H7 (cell line): ENCODE measurements at places on chromosomes 2 and 18. TPM values are rescaled to one million over a fixed set of nuclear protein-coding genes. Genes with fewer than 3 reads are reported as not detected.

Gene SP5
- total RNA-seq, result 7.0 and 10.1 TPM in 2 replicates

Gene SLC4A1AP
- total RNA-seq, result 22.8 and 30.2 TPM in 2 replicates

Gene FAM124B
- 0.22 and 0.31 TPM in 2 replicates for total RNA-seq

Gene GKN1
- not detected in 2 replicates for total RNA-seq

Gene HOXD8
- total RNA-seq, result not detected in 2 replicates

Gene UCN
- 0.66 TPM in 1 of 2 replicates, not detected in the other for total RNA-seq

Gene LINC00305
- not detected in 2 replicates for total RNA-seq

GRCh38 chr18:26052505-26052904 lies 37.9 kb downstream of the SS18 start:
- DNase-seq, result no peak

DNA sequence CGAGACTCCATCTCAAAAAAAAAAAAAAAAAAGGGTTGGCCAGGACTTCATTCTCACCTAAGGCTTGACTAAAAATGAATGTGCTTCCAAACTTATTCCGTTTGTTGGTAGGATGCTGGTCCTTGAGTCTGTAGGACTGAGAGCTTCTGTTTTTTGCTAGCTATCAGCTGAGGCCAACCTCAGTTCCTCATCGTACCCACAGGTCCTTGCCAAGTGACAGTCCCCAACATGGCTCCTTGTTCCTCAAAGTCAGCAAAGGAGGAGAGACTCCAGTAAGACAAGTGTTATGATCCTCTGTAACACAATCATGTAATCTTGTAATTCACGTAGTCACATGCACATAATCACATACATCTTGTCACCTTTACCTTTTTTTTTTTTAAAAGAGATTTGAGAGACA lies 37.0 kb downstream of the HAUS1 start:
- DNase-seq, result no peak

DNA sequence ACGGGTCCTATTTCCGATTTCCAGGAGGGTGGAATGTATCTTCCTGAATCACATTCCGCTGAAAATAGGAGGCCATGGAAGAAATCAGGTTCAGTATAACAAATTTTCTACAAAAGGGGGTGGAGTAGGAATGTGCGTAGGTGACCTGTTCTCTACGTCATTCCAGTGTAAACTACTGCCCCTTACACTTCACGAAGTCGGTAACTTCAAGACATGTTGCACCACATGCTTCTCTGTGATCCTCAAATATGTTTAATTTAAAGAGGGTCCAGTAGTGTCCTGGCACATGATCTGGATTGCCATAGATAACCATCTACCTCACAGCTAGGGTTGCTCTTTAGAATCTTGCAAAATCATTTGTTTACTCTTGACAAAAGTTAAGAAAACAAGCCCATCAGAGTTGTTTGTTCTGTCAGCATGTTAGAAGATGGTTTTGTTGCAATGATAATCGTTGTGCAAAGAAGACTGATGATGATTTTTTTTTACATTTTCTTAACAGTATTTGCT lies 7.5 kb upstream of the CPS1 start:
- DNase-seq, result no peak

- peak; percentile 23 for DNase-seq
Measured at GRCh38 chr2:157336137-157337010, 10.8 kb upstream of the ERMN start.

DNA sequence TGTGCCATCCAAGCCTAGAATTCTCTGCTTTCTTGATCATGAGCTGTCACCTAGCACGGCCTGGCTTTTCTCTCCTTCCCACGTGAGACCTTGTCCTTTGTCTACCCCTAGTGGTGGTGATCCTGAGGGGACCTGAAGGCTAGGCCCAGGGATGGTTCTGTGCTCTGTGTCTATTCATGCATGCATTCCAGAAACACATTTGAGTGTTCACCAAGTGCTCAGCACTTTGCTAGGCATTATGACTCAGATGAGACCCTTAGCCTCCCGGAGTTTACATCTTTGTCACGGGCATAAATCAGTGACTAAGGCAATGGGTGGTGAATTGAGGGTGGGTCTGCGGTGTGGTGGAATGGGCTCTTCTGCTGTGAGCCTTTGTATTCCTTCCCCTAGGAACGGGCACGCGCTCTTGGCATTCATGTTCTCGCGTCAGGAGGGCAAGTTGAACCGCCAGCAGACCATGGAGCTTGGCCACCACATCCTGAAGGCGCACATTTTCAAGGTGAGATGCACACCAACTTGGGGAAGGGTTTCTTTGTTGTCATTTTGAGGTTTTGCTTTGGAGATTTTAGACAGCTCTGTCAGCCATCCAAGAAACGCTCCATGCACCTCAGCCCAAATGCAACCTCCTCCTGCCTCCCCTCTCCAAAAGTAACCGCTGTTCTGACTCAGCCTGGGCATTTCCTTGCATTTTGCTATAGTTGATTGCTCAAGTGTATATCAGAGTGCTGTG lies 100.9 kb downstream of the WDSUB1 start:
- peak; percentile 71 for DNase-seq

DNA sequence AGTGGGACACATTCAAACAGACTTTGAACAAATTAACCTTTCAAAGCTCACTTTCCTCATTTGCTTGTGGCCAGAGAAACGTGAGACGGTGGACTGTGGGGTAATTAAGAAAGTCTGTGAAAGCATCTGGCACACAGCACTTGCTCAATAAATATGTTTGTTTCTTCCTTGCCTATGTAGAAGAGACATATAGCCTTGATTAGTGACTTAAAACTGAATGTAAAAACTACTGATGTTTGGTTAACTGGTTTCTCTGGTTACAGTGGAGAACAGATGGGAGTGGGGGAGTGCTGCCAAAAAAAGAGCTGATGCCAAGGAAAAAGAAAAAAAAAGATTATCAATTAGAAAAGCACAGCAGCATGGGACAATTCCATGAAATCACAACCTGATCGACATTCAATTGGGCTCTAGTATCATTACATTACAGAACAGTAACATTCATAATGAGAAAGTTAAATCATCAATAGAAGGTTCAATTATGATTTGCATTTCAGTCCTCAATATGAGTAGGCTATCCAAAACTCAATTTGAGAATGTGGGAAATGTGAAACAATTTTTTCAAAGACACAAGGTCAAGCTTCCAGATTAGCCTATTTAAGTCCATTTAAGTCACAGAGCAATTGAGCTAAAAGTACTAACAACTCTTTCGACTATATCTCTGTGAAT lies 14.7 kb downstream of the CUL3 start:
- DNase-seq, result no peak

GRCh38 chr2:168589236-168590211 lies 133.5 kb downstream of the CERS6 start:
- DNase-seq, result peak; percentile 16

- no peak for DNase-seq
Measured at GRCh38 chr2:217407362-217407761, 547.5 kb upstream of the TNP1 start.

DNA sequence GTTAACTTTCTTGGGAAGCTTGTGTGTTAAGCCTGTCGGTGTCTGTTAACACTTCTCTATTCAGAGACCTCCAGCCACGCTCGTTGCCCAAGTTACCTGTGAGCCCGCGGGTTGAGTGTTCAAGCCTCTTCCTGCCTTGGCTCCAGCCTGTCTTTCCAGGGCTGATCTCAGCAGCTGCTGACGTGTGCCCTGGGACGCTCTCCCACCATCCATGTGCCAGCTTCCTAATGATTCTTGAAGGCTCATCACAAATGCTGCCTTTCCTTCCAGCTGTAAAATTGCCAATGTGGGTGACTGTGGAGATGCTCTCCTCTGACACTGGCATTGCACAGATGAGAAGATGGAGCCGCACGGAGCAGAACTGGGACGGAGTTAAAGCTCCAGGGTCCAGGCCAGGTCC lies 6.1 kb downstream of the RNF144A start:
- no peak for DNase-seq

- DNase-seq, result no peak
Measured at GRCh38 chr18:43322132-43322531, 44.8 kb upstream of the SYT4 start.

GRCh38 chr18:51236225-51236624 lies 38.7 kb upstream of the MEX3C start:
- DNase-seq, result peak; percentile 14

DNA sequence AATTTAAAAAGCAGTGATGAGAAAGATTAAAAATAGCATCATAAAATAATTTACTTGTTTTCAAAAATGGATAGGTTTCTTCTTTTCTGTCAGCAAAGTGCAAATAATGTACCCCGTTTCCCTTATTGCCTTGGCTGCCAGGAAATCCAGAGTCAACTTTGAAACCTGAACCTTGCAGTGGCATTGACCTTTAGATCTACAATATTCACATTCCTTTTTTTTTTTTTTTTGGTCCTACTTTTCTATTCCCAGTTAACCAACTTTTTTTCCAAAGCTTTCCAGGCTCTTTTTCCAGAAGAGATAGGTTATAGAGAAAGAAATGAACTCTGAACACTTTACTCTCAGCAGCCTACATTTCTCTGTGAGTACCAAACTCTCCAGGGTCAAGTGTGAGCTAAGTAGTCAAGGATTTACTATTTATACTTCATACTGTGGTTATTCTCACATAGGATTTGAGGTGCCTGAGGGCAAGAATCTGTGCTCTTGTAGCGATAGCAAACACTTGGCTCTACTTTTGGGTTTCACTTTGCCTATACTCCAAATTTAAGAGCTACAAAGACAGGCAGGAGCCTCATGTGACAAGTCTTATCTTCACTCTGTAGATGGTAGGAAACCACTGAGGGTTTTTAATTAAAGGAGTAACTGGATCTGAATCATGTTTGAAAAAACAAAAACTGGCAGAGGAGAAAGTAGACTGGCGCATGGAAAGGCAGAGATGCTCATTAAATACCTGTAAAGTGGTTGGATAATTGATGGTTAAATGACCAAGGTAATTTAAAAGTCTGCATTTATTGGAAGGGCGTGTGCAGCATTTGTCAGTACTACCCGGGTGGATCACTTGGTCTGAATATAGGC lies 63.2 kb upstream of the TMEM17 start:
- no peak for DNase-seq

DNA sequence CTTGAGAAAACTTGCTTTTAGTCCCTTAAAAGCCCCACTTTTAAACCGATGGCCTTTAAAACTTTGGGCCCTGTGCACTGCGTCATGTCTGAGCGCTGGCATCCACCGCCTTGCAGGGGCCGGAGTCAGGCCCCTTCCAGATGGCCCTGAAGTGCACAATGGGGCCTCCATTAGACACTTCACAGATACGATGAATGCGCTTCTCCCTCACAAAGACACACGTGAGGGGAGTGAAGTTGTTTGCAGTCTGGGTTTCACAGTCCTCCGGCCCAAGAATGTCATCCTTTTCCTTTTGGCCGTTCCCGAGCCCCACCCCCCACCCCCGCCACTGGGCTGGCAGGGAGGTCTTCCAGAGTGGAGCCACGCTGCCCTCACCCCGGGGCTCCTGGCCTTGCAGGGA lies 415.1 kb upstream of the SALL3 start:
- no peak for DNase-seq

DNA sequence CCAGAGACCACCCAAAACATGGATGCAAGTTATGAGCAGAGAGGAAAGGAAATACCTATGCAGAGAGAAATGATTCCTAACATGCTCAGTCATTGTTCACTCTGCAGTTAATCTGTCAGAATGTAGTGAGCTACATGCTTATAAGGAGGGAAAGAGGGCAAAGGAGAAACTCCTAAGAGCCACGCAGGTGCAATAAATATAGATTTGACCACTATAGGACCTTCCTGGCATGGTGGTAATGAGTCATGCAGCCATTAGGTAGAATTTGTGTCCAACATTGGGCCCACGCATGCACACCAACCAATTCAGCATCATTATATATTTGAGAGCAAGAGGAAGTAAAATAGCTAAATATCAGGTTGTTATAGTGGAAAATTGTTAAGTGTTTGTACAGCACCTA lies 699.9 kb downstream of the DSC3 start:
- no peak for DNase-seq

GRCh38 chr18:25237571-25238267 lies 114.2 kb downstream of the ZNF521 start:
- DNase-seq, result no peak

GRCh38 chr2:105645938-105646773 lies 98.6 kb upstream of the NCK2 start:
- no peak for DNase-seq

DNA sequence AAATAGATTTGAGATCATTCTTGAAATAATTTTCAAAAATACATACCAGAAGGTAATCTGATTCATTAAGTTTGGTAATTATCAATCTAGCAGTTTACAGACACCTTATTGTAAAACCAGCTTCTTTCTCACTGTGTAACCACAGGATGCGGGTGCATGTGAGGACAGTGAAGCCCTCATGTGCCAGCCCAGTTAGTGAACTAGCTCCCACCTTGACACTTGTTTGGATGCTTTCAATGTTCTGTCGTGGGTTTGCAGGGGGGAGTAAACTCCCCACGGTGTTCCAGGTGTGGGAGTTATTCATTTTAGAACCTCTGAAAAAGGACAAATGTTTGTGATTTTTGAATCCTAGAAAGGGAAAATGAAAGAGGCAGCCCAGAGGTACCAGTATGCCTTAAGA lies 59.0 kb downstream of the WDSUB1 start:
- DNase-seq, result no peak

DNA sequence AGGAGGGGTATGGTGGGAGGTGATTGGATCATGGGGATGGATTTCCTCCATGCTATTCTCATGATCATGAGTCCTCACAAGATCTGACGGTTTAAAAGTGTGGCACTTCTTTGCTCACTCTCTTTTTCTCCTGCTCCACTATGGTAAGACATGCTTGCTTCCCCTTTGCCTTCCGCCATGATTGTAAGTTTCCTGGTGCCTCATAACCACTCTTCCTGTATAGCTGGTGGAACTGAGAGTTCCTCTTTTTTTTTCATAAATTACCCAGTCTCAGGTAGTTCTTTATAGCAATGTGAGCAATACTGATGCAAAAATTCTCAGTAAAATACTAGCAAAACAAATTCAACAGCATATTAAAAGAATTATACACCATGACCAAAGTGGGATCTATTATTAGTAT lies 728.5 kb upstream of the SLC8A1 start:
- DNase-seq, result no peak

DNA sequence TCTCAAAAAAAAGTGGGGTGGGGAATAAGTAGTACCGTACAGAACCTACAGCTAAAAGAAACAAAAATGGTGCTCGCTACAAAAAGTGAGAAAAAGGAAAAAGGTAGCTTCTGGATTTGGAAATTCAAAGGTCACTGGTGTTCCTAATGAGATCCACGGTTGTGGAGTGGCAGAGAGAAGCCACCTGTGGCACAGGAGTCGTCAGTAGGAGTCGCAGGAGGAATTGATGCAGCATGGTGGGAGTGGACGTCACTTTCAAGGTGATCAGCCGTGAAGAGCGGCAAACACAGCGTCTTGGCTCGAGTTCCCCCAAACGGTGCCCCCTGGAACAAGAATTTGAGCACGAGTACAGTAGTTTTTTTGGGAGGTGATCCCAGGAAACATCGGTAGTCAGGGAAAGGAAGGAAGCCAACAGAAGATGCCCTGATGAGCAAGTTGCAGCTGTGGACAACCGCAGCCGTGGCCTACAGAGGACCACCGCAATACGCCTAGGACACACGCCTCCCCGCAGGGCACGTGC lies 1.4 kb upstream of the TTL start:
- peak; percentile 61 for DNase-seq

GRCh38 chr2:195489101-195489500 lies 167.9 kb upstream of the SLC39A10 start:
- DNase-seq, result no peak

GRCh38 chr2:13046557-13047165 lies 329.9 kb downstream of the TRIB2 start:
- DNase-seq, result no peak

GRCh38 chr2:44136252-44136651 lies 32.4 kb upstream of the PPM1B start:
- DNase-seq, result no peak
